ENCODE measurements at places on chromosomes 4 and X.
A peak's percentile ranks its signal among the peaks of the same experiment; 100 is the strongest.

DNA sequence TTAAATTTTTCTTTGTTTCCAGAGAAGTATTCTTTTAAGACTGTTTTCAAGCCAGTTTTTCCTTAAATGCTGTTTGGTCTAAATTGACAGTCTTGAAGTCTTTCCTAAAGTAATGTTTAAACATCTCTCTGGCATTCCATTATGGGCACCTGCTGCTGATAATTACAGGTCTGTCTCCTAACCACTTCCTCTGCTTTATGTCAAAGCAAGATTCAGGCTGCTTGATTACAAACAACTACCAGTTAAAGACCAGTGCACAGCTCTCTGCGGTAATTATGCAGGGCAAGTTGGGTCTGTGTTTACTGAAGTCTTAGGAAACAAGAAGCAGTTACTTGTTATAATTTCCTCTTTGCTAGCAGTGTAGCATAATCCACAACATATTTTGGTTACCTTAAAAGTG is 17.6 kb downstream of the UNC5C start:
- no peak for DNase-seq

- no peak for DNase-seq
Observed at GRCh38 chr4:75708218-75708691, 16.1 kb upstream of the USO1 start.

- DNase-seq, result no peak
Observed at GRCh38 chrX:105653891-105654290, 168.4 kb upstream of the NRK start.

DNA sequence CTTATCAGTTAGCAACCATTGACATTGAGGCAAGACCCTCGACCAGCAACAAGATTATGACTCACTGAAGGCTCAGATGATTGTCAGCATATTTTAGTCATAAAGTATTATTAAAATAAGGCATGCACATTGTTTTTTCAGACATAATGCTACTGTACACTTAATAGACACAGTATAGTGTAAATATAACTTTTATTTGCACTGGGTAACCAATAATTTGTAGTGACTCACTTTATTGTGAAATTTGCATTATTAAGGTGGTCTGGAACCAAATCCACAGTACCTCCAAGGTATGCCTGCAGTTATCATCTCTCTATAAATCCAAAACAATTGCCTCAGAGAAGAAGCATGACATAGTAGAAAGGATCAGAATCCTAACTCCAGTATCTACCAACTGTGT is 330.1 kb upstream of the SMIM31 start:
- no peak for DNase-seq

DNA sequence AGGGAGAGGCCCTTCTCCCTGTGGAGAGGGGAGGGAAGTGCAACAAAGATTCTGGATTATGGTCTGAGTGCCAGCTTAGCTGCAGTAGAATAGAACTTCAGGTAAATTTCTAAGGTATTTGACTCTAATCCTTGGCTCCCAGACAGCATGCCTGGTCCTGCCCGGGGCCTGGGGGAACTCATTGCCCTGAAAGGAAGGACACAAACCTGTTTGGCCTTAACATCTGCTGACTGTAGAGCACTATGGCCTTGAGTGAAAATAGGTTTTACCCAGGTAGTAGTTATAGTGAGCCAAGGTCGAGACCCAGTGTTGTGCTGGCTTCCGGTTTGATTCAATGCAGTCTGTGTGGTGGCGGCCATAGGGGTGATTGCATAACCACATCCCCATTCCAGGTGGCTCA is 64.4 kb downstream of the RPS6KA6 start:
- DNase-seq, result no peak

DNA sequence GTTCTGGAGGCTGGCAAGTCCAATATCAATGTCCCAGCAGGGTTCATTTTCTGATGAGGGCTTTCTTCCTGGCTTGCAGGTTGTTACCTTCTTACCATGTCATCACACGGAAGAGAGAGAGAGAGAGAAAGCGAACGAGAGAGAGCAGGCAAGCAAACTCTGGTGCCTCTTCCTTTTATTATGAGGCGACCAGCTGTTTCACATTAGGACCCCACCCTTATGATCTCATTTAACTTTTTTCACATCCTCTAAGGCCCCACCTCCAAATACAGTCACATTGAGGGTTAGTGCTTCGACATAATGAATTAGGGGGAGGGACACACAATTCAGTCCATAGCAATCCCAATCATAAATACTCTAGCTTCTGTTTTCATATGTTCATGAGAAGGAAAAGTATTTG is 10.6 kb upstream of the GPR174 start:
- no peak for DNase-seq

DNA sequence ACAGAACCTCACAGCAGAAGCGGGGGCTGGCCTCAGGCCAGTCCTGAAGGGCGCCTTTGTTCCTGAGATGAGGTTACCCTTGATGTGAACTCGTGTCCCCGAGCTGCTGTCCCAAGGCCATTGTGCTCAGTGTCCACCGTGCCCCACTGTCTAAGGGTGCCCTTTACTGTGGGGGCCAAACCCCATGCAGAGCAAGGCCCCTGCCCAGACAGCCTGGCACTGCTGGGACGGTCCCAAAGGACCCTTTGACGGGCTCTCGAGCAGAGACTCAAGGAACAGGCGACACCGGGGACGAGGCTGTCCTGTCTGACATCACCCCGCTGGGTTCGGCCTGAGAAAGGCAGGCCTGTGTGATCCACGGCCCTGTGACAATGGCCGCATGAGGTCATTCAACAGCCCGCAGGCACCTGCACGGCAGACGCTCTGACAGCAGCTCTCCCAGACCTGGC is 100.6 kb downstream of the ABLIM2 start:
- DNase-seq, result no peak

DNA sequence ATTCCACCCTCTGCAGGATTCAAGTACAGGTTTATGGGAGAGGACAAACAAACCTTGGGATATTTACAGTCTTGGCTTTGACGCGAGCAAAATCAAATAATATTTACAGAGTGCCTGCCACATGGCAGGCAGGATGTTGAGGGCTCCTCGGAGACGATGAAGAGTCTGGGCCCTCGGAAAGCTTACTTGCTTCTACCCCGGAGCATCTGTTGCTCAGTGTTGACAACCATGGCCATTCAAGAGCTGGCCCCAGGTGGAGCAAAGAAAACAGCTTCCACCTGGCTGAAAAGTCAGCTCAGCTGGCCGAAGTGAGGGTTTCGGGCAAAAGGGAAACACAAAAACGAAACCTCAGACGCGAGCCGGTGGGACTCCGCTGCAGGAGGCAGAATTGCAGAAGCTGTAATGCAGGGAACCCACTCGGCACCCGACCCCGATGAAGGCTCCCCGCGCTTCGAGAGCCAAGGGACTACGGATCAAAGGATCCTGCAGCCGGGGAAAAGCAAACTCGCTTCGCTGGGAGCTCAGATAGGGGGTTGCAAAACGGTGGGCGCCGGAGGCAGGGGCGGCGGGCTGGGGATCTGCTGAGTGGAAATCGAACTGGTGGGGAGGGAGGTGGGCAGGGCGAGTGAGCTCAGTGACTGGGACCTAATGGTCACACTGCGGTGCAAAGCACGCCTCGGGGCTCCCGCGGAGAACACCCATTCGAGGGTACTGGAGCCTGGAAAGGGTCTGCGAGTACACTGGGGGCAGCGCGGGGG is 805 bp downstream of the ATP8A1 start:
- DNase-seq, result peak; percentile 68

GRCh38 chr4:2745981-2746806 is 9.9 kb downstream of the TNIP2 start:
- DNase-seq, result peak; percentile 85

DNA sequence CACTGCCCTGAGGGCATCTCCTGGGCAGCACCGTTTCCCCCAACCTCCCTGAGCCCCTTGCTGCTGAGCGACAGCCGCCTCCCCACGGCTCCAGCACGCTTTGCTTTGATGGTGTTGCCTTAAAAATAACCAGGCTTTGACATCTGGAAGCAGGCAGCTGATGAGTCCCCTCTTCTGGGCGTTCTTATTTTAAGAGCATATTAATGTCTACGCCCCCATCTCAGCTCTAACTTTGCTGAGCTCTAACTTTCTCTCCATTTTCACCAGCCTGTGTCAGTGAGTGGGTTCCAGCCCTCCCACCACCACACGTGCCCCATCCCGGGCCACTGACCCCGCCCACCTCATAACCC is 70.2 kb downstream of the ADRA2C start:
- no peak for DNase-seq

DNA sequence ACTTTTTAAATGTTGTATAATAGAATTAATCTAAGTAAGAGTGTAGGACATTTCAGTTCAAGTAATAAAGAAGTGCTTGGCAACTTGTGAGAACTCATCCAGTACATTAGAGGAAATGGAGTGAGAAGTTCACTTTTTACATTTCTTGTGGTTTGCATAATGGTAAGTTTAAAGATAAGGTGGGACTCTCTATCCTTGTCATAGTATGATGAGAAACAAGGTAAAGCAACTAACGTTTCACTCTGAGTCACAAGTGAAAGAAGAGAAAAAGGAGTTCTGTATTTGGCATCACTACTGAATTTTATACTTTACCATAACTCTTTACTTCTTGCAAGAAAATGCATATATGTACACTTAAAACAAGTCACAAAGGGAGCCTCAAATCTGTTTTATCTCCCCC is 219.4 kb downstream of the SLC4A4 start:
- no peak for DNase-seq

GRCh38 chrX:32532262-32532661 is 679.1 kb downstream of the DMD start:
- DNase-seq, result no peak

DNA sequence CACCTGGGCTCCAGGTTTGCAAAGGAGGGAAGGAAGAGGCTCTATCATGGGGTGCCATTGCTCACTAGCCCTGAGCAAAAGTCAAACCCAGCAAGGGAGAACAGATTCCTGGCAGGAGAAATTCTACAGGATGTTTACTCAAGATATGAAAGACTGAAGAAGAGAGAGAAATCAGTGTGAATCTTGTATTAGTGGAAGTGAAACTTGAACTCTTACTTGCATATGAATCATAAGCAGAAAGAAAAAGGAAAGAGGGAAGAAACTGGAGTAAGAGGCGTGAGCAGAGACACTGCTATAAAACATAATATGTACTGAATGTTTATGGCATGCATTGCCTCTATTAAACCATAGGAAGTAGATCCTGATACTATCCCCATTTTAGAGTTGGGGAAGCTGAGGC is 60.9 kb downstream of the C4orf46 start:
- DNase-seq, result no peak

GRCh38 chr4:188168726-188169373 is 29.6 kb downstream of the TRIML1 start:
- DNase-seq, result no peak

DNA sequence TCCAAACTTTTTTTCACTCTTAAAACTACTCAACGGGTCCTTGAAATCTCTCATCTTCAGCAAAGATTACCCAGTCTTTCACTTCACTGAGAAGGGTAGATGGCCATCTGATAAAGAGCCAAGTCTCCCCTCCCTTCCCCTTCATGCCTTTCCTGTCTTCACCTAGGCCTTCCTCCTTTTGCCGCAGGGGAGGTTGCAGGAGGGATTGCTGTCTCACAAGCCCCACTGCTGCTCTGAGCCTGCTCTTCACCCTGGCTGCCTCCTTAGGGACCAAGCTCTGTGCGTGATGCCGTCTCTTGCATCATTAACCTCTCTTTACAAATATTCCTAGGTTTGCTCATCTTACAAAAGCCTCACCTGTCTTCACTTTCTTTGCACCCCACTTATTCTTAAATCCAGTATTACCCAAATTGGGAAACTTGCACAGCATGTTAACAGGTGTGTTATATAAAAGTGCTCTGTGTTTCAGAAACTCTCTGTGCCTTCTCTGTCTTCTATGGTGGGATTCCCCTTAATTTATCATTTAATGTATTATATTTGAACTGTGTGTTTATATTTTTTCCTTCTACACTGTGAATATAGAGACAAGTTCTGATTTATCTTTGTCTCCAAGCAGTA is 3.8 kb downstream of the ZFX start:
- DNase-seq, result no peak

GRCh38 chr4:13918110-13918509 is 290.6 kb upstream of the BOD1L1 start:
- no peak for DNase-seq

DNA sequence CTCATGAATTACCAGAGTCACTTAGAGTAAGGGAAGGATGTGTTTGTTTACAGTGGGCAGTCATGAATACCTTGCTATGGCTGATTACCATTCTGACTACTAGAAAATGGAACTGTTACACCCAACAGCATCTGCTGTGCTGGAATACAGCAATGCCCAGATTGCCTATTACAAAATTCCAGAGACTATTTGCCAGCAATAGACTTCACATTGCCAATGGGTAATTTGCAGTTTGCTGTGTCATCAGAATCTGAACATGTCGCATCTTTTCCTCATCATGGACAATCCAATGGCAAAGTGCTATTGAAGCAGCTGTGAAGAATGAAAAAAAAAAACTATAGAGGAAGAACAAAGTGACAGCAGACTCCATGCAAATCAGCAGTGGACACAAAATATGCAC is 356.6 kb downstream of the CXXC4 start:
- no peak for DNase-seq

DNA sequence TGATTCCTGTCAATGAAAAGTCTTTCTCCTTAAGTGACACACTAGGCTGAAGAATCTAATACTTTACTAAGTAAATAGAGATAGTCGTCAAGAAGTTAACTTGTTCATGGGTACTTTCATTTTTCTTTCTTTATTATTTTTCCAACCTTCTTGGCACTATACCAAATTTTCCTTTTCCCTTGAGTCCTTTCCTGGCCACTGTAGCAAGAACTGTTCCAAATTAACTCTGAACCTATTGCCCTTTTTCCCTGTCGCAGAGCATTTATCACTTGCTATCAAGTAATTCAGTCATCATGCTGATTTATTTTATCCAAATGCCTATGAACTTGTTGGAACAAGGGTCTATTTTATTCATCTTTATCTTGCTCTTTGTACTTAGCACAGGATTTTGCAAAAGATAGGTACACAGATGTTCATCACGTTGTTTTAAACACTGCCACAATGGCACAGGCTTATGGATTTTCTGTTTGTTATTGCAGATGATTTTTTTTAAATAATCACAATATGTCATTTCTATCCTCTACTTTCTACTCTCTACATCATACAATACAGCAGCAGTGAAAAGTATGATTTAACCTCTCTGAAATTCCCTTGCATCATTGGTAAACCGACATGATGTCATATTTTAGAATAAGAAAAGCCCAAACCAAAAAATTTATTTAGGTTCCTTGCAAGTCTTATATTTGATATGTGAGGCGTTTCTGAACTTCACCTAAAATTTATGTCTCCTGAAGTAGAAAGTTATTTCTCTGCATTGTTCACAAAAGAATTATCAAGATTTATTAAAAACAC is 2352.3 kb downstream of the PCDH7 start:
- no peak for DNase-seq
